GM23338 (cell line): ENCODE measurements at places on chromosomes 2 and 18. TPM values are rescaled to one million over a fixed set of nuclear protein-coding genes. Genes with fewer than 3 reads are reported as not detected.

DNA sequence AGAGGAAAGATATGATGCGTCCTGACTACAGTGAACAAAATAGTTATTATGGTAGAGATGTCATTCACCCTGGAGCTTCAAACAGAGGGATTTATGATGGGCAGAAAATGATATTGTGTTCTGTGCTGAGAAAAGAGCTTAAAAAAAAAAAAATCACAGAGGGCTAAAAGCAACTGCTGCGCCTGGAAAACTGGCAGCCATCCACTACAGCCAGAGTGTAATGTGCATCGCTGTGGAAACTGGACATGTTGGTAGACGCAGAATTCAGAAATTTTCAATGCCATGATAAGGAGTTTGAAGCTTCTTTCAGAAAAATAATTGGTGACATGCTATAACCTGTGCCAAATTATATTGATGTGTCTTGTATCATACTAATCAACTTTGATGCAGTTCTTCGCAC is 122.9 kb upstream of the SOX11 start:
- DNase-seq = no peak

DNA sequence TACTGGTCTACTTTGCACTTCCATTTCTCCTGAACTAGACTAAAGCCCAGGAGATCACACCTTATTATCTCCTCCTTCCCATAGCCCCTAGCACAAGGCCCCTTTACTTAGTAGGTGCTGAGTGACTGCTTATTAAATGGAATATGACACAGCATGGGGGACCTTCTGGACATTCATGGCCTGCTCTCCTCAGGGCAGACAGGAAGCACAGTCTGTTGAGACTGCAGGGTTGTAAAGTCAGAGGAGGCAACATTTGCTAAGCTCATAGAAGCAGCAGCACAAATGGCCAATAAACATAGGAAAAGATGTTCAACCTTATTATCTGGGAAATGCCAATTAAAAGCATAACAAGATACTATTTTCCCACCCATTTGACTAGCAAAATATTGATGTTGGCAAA is 75.3 kb downstream of the DNMT3A start:
- no peak for DNase-seq

PRKAG3 gene
- not detected in 2 replicates for total RNA-seq

DNA sequence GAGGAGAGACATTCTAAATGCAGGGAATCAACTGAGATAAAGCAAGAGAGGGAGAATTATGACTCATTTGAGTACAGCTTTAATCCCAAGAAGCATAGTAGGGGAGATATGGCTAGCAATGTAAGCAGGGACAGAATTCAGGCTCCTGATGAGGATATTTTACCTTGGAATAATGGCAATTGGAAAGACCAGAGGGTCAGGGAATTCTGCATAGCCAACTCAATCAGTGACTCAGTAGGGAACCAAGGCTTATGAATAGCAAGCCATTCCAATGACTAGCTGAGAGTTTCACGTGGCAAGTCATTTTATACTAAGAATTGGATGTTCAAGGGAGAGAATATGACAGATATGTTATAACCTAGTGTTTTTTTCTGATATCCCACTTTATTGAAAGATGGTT is 563.8 kb upstream of the NETO1 start:
- DNase-seq = peak; percentile 66

GRCh38 chr2:96374211-96374951 is 38.8 kb downstream of the NCAPH start:
- DNase-seq = no peak

DNA sequence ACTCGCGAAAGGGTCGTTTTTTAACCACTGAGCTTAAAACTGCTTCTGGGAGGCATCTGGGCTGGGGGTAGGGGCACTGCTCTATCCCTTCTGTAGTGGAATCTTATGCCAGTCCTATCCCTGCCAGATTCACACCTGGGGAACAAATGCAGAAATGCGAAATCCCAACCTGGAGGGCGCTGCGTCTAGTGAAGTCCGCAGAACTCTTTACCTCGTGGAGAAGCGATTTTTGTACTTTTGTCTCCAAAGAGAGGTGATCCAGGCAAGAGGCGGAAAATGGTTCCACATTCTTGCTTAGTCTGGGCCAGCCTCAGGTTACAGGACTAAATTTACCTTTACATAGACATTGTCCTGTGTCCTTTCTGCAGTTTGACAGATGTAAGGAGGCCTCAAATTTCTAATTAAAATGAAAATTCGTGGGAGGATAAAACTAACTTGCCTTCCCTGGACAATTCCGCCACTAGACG is 10.4 kb downstream of the TBR1 start:
- peak; percentile 28 for DNase-seq

DNA sequence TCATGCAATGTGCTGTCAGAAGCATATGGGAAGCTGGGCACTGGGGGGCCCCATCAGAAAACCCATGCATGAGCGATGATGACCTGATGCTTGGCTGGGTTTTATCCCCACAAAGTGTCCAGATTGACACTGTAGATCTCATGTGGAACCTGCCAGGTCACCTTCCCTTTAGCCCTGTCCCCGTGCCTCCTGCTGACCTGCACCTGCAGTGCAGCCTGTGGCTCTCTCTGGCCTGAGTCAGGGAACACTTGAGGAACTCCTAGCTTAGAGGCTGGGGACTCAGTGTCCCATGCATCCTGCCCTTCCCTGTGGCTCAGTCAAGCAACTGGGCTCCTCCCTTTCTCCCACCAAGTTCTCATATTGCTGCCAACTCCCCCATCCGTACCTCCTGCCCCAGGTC is 57.7 kb downstream of the PDCL3 start:
- DNase-seq = no peak

FEV gene
- total RNA-seq = not detected in 2 replicates

- DNase-seq = no peak
Measured at GRCh38 chr2:143843686-143844085, 676.2 kb downstream of the ZEB2 start.

SERPINB13 gene
- not detected in 2 replicates for total RNA-seq

DNA sequence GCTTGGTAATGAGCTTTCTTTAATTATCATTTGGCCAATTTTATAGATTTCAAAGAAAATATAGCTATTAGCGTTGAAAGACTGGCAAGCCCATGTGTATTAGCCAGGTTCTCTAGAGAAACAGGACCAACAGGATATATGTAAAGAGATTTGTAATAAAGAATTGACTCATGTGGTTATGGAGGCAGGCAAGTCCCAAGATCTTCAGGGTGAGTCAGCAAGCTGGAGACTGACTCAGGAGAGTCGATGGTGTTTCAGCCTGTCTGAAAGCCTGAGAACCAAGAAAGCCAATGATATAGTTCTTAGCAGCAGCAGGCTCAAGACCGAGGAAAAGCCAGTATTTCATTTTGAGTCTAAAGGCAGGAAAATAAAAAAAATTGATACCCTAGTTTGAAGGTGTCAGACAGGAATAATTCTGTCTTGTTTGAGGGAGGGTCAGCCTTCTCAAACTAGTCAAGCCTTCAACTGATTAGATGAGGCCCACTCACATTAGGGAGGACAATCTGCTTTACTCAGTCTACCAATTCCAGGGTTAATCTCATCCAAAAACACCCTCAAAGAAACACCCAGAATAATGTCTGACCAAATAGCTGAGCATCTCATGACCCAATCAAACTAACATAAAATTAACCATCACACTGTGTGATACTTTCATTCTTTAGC is 78.3 kb upstream of the CRIM1 start:
- no peak for DNase-seq

- no peak for DNase-seq
Measured at GRCh38 chr18:56570978-56571377, 67.4 kb downstream of the TXNL1 start.

DNA sequence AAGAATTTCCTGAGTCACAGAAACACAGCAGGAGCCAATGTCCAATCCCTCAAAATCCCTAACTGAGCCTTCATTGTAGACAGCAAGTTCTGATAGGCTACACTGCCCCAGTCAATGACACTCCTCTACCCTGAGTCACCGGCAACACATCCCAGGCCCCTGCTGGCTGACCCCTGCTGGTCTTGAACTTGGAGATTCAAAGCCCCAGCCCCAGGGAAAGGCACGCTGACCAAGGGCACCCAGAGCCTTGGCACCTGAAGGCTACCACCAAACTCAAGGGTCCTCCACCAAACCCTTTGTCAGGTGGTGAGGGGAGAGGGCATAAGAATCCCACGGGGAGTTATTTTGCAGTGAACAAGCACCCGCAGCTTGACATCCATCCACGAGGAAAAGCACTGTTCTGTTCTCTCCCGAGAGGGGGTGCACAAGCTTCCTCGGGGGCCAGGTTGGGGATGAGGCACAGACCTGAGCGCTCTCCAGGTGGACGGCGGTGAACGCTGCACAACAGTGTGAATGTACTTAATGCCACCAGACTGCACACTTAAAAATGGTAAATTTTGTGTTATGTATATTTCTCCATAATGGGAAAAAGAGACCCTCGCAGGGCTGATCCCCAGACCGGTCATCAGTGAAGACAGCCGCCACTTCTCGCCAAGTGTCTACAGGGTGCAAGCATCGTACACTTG is 46.9 kb downstream of the TFCP2L1 start:
- DNase-seq = no peak

DNA sequence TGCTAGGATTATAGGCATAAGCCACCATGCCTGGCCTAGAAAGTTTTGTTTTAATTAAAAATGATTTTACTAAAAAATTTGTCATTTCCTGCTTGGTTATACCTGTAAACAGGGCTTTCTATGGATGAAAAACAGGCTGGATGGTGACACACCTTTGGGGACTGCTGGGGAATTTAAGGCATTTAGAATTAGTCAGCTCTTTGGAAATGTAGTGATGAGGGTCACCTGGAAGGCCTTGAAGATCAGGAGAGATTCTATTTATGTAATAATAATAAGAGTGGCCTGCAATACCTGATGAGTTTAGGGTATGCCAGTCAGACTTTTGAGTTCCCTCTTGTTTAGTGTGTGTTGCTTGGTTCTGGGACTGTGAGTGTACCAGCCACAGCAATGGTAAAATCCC is 51.1 kb downstream of the RALBP1 start:
- DNase-seq = no peak

- no peak for DNase-seq
Measured at GRCh38 chr2:172046866-172047565, 38.3 kb upstream of the DLX1 start.

GRCh38 chr2:180017784-180018183 is 10.7 kb upstream of the CWC22 start:
- DNase-seq = no peak

DNA sequence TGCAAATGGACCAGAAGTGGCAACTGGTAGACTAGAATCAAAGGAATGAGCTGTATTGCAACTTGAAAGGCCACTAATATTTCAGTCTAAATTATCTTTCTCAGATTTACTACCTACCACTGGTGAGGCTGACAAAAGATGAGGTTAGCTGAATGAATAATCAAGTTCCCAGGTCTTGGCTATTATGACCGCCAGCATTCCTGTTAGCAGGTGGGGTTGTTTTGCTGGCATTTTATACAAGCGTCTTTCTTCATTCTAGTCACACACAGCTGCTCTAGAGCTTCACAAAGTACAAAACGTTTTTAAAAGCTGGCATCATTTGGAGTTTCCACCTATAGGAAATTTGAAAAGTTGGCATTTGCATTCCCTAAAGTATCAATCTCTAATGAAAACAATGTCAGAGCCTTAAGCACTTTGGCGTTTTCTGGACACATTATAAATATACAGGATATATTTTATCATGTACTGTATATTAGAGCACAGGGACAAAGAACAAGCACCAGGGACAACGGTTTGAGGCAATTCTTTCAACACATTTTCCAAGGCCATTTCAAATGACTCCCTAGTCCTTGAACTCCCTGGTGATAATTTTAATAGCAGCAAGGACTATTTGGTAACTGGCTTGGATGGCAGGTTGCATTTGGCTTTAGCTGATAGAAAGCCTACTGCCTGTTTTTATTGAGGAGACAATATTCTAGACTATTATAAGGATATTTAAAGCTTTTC is 410.2 kb upstream of the CHST9 start:
- DNase-seq = peak; percentile 2

GRCh38 chr2:159916511-159916910 is 118.5 kb upstream of the CD302 start:
- no peak for DNase-seq

GRCh38 chr2:55063226-55063625 is 13.0 kb upstream of the RTN4 start:
- DNase-seq = no peak

- no peak for DNase-seq
Measured at GRCh38 chr2:197577446-197577845, 61.6 kb downstream of the MOB4 start.
